Stimulated activated naive CD4-positive, alpha-beta T cell (primary cell): ENCODE measurements at places on chromosomes 1 and 21.

DNA sequence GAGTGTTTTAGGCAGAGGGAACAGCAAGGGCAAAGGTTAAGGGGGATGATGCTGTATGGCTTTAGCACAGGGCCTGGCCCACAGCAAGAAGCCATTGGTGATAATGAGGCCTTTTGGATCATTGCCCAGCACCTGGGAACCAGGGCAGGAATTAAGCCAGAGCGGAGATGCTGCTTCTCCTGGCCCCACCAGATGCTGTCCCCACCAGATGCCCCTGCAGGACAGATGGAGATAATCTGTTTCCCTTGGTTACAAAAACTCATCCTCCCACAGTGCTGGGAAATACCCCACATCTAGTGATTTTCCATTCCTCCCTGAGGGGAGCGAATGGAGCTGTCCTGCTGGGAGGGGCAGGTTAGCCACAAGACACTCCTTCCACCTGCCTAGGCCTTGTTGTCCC is 18.8 kb downstream of the OPRD1 start:
- DNase-seq = no peak

DNA sequence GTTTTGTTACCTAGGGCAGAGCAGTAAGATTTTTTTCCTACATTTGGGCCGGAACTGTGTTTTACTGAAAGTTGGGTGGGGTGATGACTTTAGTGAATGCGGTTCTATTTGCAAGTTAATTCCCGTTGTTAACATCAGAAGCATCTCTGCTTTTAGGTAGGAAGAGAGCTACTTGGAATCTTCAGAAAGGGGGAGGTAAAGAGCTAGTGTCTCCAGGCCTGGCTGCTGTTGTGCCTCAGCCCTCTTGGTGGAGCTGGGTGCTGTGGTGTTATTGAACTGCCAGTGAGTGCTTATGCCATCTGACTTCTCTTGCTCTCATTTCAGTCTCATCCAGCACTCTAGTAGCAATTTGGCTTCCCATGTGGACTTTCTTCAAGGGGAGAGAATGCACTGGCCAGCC is 3.4 kb downstream of the KDM4A start:
- no peak for DNase-seq

- DNase-seq = no peak
These were observed 1.5 kb upstream of the NR0B2 start for GRCh38 chr1:26915204-26915842.

- no peak for DNase-seq
These were observed 39.3 kb downstream of the PLEKHA6 start for GRCh38 chr1:204320382-204320804.

DNA sequence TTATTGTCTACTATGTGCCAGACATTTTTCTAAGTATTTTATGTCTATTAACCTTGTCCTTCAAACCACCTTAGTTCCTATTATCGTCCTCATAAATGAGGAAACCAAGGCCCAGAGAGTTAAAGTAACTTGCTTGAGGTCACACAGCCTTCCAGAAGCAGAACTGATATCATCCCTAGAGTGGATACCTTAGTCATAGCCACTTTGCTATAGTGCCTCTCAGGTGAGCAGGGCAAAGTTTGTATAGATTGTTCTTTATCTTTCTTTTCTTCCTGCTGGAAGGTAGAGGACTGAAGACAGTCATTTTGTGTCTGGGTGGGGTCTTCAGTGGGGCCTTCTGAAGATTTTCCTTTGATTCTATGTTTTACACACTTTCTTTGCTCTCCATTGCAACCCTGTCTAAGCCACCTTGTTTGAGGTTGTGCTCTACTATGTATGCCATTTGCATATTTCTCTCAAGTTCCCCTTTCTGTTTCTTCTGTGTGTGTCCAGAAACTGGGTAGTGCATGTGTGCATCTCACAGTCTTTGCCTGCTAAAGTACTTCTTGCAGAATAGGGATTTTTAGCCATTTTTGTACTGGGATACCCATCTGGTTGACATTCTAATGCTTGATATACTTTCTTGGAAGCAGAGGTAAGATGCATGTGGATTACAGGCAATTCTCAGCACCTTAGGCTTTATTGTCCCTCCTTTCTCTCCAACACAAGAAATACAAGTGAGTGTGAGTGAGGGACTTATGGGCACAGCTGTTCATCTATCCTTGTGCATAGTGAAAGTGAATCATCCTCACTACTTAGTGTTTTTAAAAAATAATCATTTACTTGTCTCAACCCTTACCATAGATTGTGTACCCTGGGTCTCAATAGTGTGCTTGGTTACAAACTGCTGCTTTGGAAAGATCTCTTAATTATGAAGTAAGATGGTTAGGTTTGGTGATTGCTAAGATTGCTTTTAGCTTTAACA is 207.6 kb upstream of the HMCN1 start:
- no peak for DNase-seq

GRCh38 chr1:27992276-27992675 is 32.5 kb downstream of the XKR8 start:
- peak; percentile 32 for DNase-seq

- DNase-seq = no peak
These were observed 31.1 kb upstream of the BCAR3 start for GRCh38 chr1:93712741-93713140.

DNA sequence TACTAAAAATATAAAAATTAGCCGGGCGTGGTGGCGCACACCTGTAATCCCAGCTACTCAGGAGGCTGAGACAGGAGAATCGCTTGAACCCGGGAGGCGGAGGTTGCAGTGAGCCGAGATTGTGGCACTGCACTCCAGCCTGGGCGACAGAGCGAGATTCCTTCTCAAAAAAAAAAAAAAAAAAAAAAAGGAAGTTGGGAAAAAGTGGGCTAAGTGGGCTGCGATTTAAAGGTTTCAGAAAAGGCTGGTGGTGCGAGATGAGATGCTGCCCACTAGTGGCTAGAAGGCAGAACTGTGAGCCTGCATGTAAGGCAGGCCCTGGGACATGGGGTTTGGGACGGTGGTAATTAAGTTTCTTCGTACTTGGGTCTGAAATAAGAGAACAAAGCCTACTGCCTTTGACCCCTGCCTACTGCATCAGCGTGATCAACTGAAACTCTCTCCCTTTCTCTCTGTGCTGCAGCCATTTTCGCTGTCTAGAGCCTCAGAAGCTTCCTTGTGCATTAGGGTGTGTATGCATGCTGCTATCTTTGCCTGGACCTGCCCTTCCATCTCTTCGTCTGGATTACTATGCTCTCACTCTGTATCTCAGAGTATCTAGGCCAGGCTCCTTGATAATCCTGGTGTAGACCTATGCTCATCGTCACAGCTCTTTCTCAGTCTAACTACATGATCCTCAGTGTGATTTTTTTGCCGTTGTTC is 12.4 kb downstream of the FMOD start:
- DNase-seq = peak; percentile 21

DNA sequence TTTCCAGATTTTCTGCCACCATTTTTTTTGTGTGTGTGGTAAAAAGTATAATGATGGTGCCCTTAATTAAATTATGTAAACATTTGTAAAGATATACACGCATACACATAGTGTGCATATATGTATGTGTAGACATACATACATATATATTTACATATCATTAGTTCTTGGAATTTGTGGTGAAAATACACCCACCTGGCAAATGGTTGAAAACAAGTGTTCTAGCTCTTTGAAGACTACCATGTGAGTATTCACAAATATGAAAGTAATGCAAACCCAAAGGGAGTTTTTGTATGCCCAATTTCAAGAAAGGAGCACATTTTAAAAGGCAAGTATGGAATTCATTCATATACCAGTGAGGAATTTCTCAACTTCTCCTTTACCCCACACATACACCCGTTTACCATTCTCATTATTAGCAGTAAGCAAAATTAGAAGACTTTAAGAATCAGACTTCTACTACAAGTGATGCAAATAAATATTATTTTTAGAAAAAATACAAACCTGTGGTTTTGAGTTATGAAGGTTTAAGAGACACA is 8.0 kb downstream of the RABGAP1L start:
- no peak for DNase-seq

GRCh38 chr1:157158967-157159366 is 20.8 kb upstream of the ETV3 start:
- no peak for DNase-seq

GRCh38 chr1:105072850-105073249 is 1323.2 kb downstream of the AMY1C start:
- DNase-seq = no peak

- DNase-seq = no peak
These were observed 162.8 kb downstream of the FASLG start for GRCh38 chr1:172821609-172822274.

DNA sequence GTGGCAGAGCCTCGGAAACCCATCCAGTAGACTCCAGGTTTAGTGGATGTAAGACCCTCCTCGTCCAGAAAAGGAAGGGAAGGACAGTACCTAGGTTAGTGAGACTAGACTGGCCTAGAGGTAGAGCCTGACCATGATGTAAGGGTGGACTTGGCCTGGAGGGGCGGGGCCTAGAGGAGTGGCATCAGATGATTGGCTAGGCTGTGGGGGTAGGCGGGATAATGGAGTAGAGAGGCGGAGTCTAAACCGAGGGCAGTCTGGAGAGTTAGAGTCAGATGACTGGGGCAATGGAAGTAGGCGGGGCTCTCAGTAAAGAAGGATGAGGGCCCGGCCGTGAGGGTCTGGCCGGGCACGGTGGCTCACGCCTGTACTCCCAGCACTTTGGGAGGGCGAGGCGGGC is 70.1 kb downstream of the EPHB2 start:
- no peak for DNase-seq
